ENCODE measurements at places on chromosomes 5 and 9.

GRCh38 chr9:132873403-132873802, 4.7 kb downstream of the AK8 start:
- DNase-seq, result no peak

DNA sequence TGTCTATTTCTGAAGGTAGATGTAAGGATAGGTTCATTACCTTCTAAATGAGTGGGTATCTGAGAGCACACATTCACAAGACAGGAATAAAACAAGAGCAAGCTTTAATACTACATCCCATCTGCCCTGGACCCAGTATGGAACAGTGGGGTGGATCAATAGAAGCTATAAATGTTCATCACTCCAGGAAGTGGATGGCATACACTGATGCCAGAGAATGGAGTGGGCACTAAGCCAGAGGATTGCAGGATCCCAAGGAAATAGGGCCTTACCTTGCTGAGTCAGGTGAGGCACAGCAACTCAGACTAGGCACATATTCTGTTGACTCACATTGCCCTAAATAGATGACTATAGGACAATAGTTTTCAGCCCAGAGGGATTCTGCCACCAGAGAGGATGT, 21.3 kb upstream of the COX7C start:
- no peak for DNase-seq

- DNase-seq, result no peak
These were observed 159.2 kb upstream of the GNA14 start for GRCh38 chr9:77807281-77807683.

DNA sequence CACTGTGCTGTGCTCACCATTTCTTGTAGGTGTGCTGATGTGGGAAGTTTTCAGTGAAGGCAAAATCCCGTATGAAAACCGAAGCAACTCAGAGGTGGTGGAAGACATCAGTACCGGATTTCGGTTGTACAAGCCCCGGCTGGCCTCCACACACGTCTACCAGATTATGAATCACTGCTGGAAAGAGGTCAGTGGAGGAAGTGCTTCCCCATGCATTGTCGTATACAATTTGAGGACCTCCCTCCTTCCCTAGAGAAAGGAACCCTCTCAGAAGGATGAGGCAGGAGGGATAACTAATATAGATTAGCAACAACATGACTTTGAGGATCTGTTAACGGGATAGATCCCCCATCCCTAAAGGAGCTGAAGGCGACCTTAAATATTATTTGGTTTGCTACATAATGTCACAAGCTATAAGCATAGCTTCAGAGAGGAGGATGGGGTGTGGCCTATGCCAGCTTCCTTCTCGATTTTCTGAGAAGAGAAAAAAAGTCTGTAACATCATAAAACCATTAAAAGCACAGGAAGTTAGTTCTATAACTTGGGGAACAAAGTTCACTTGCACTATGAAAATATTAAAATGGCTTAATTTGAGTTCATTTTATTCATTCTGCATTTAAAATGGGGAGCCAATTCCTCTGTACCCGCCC, 17.0 kb upstream of the CYFIP2 start:
- no peak for DNase-seq

GRCh38 chr9:91118704-91119025, 243.1 kb downstream of the AUH start:
- DNase-seq, result no peak

- no peak for DNase-seq
These were observed 39.6 kb upstream of the SYNPO start for GRCh38 chr5:150600616-150601490.

- no peak for DNase-seq
These were observed 35.6 kb upstream of the SEMA4D start for GRCh38 chr9:89533411-89534095.

- no peak for DNase-seq
These were observed 546.8 kb upstream of the ZNF608 start for GRCh38 chr5:125293223-125293622.

GRCh38 chr9:106333481-106333880, 529.5 kb upstream of the ZNF462 start:
- DNase-seq, result no peak
